ENCODE measurements at places on chromosomes 4 and X.

- no peaks in the 10 kb centered on the region for H3K27me3 ChIP-seq
- H3K27ac ChIP-seq, result no peak overlapping the region
- H3K36me3 ChIP-seq, result no peaks in the 10 kb centered on the region
- no peaks in the 10 kb centered on the region for H3K4me1 ChIP-seq
- no peak overlapping the region for H3K4me3 ChIP-seq
These were observed 1444.0 kb upstream of the PCDH7 start for GRCh38 chr4:29276150-29276549.

DNA sequence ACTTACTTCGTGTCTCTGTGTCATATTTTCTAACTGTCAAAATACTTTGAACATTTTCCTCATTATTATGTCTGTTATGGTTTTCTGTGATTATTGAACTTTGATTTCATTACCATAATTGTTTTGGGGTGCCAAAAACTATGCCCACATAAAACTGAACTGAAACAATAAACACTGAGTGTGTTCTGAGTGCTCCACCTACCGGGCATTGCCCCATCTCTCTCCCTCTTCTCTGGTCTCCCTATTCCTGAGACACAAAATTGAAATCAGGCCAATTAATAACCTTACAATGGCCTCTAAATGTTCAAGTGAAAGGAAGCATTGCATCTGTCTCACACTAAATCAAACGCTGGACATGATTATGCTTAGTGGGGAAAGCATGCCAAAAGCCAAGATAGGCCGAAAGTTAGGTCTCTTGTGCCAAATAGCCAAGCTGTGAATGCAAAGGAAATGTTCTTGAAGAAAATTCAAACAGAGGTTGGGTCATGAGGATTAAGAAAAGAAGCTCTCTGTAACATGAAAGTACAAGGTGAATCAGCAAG lies 972.3 kb downstream of the PCDH7 start:
- H3K36me3 ChIP-seq, result no peaks in the 10 kb centered on the region
- H3K4me1 ChIP-seq, result no peaks in the 10 kb centered on the region
- H3K4me3 ChIP-seq, result no peak overlapping the region
- H3K27me3 ChIP-seq, result no peaks in the 10 kb centered on the region
- DNase-seq, result no peak

DNA sequence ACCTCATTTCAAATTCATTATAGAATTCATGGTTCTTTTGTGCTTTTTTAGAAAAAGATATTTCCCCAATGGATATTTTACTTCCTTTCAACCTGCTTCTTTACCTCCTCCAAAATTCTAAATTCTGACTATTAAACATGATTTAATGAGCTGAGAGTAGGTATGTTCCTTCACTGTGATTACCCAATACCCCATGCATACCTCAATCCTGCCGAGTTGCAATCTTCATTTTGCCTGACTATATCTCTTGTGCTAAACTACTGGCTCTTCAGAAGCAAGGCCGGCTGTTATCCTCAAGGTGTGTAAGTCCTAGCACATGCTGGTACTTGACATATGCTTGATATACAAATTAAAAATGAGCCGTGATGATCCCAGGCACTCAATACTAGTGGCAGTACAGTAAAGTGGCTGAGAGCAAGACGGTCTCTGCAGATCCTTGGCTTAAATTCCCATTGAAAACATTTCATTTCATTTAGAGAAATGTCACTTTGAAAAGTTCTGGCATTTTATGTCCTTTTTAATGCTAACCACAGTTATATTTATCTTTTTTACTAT lies 320.4 kb downstream of the KCNIP4 start:
- no peak overlapping the region for H3K27ac ChIP-seq
- DNase-seq, result no peak
- H3K36me3 ChIP-seq, result no peaks in the 10 kb centered on the region

- H3K4me1 ChIP-seq, result peaks cover 28% of the 10 kb centered on the region
- H3K27ac ChIP-seq, result no peak overlapping the region
- H3K27me3 ChIP-seq, result no peaks in the 10 kb centered on the region
- no peak for DNase-seq
- peaks cover 9% of the 10 kb centered on the region for H3K36me3 ChIP-seq
- H3K4me3 ChIP-seq, result no peak overlapping the region
These were observed 24.4 kb downstream of the TNIP3 start for GRCh38 chr4:121139533-121140222.

DNA sequence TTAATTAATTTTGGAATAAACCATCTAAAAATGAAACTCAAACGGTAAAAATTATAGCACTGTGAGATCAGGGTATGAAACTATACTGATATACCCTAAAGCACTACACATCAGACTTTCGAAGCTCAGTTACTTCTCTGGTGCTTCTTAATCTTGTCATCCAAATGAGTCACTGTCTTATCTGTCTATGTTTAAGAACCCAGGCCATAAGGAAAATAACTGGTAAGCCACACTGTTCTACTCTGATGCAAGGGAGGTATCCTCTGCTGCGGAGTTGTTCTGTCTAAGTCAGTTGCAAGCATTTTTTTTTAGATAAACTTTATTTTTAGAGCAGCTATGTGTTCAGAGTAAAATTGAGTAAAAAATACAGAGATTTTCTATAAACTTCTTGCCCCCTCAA lies 830.8 kb upstream of the POU3F4 start:
- no peaks in the 10 kb centered on the region for H3K4me1 ChIP-seq
- no peaks in the 10 kb centered on the region for H3K36me3 ChIP-seq
- no peak for DNase-seq
- H3K4me3 ChIP-seq, result no peak overlapping the region
- no peak overlapping the region for H3K27ac ChIP-seq

GRCh38 chr4:5906191-5906590 lies 13.3 kb upstream of the CRMP1 start:
- no peak overlapping the region for H3K27ac ChIP-seq
- H3K27me3 ChIP-seq, result peaks cover 24% of the 10 kb centered on the region
- H3K36me3 ChIP-seq, result no peaks in the 10 kb centered on the region
- no peak for DNase-seq
- no peak overlapping the region for H3K4me3 ChIP-seq
- no peaks in the 10 kb centered on the region for H3K4me1 ChIP-seq

DNA sequence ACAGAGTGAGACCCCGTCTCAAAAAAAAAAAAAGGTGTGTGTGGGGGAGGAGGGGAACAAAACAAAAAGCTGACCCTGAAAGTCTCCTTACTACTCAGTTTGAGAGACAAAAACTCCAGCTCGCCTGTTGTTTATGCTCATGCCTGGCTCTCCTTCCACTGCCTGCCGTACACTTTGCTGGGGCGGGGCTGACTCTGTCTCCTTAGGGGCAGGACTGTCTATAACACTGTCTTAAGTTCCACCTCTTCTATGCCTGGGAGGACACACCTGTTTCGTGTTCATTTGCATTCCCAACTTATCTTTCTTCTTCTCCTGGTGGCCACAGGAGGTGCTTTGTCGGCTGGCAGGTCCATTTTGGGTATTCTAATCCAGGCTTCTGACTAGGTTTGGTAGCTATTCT lies 81.4 kb downstream of the MTNR1A start:
- H3K36me3 ChIP-seq, result no peaks in the 10 kb centered on the region
- H3K27me3 ChIP-seq, result no peaks in the 10 kb centered on the region
- no peaks in the 10 kb centered on the region for H3K4me1 ChIP-seq
- no peak overlapping the region for H3K4me3 ChIP-seq
- DNase-seq, result no peak

DNA sequence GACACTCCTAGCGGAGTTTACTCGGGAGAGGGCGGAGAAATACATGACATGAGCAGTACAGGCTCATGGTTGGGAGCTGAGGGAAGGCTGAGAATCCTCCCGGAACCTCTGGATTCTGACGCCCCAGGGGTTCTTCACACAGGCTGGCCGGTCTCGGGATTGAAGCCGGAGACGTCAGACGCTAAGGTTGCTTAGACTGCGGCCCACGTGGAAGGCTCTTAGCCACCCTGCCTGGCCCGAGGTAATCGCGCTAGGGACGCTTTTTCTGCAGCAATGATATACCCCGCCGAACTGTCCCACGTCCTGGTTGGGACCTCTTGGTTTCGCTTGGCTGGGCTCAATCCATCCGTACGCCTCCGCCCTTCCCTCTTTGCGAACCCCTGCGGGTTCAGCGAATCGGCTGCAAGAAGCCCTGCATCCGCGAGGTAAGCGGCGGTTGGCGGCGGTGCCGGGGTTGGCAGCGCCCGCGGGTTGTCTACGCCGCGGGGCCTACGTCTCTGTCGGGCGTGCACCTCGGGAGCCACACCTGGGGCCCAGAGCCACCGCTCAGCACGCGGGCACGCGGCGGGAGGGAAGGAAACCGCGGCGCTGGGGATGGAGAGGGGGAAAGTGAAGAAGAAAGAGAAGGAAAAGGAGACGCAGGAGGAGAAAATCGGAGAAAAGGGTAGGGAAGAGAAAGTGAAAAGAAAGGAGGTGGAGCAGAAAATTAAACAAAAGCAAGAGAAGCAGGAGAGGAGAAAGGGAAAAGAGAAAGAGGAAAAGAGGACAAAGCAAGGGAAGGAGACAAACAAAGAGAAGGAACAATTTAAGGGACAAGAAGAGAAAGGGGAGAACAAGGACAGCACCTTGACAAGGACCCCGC lies at the start of gene ARL9:
ARL9 (plus strand) TSS at position 523 of the 862 bp plus-strand sequence; CDS start at position 595, 72 bp downstream.
- H3K36me3 ChIP-seq, result peaks cover 19% of the 10 kb centered on the region
- peaks cover 9% of the 10 kb centered on the region for H3K27me3 ChIP-seq
- H3K4me3 ChIP-seq, result peak within 1 kb of the TSS; percentile 79
- DNase-seq, result peak; percentile 68
- H3K4me1 ChIP-seq, result peaks cover 22% of the 10 kb centered on the region

DNA sequence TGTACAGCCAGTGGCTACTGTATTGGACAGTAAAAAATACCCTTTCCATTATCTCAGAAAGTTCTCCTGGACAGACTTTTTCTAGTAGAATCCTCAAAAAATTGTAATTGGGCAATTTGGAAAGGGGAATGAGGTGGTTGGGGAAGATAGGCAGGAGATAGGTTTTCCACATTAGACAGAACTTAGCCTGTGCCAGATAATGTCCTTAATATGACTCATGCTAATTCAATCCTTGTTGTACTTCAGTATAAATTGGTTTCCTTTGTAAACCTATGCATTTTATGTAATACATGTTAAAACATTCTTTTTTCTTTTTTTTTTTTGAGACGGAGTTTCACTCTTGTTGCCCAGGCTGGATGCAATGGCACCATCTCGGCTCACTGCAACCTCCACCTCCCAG lies 8.9 kb downstream of the EIF4E start:
- H3K27me3 ChIP-seq, result no peaks in the 10 kb centered on the region
- peaks cover 40% of the 10 kb centered on the region for H3K36me3 ChIP-seq
- no peak overlapping the region for H3K27ac ChIP-seq
- no peak overlapping the region for H3K4me3 ChIP-seq
- no peak for DNase-seq

DNA sequence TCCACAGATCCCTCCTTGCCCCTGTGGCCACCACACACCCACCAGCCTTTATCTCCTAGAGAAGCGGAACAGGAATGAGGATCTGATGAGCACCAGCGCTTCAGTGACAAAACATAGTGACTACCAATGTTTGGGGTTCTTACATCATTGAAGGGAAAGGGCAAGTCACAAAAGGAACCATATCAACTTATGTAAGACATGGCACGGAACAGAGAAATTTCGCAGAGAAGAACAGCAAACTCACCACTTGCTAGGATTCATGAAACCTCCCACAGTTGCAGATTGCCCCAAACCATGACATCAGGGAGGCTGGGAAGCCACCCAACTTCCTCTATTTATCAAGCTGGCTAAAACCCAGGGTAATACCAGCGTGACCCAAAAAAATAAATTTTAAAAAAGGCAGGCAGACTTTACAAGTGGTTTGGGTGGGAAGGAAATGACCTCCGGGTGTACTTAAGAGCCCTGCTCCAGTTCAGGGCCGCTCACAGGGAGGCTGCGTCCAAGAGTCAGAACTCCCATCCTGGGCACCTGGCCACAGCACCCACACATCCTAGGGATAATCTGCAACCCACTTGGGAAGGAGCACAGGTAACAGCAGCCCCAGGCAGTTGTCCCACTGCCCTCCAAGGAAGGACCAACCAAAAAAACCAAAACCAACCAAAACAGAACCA lies 36.0 kb downstream of the ADGRG2 start:
- no peaks in the 10 kb centered on the region for H3K4me1 ChIP-seq
- no peak for DNase-seq
- H3K36me3 ChIP-seq, result no peaks in the 10 kb centered on the region
- no peak overlapping the region for H3K4me3 ChIP-seq
- H3K27me3 ChIP-seq, result no peaks in the 10 kb centered on the region
- no peak overlapping the region for H3K27ac ChIP-seq

DNA sequence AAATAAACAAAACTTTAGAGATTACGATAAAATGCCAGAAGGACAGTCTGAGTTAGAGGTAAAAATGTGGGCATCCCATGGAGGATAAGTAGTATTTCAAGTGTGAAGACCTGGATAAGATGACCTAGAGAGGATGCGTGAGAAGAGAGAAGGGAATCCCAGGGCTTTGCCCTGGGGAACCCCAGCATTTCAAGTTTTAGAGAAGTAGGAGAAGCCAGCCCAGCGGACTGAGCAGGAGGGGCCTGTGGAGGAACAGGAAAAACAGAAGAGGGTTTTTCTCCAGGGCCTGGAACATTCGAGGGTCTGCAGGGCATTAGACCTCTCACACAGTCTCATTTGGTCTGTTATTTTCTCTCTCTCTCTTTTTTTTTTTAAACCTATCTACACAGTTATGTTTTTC lies 2.9 kb upstream of the CFP start:
- no peaks in the 10 kb centered on the region for H3K27me3 ChIP-seq
- H3K36me3 ChIP-seq, result peaks cover 16% of the 10 kb centered on the region
- no peak overlapping the region for H3K4me3 ChIP-seq
- no peak for DNase-seq
- no peak overlapping the region for H3K27ac ChIP-seq
- H3K4me1 ChIP-seq, result peaks cover 26% of the 10 kb centered on the region

- peak overlapping the region; percentile 6 for H3K27ac ChIP-seq
- no peak overlapping the region for H3K4me3 ChIP-seq
- no peaks in the 10 kb centered on the region for H3K36me3 ChIP-seq
- H3K27me3 ChIP-seq, result no peaks in the 10 kb centered on the region
- H3K4me1 ChIP-seq, result peaks cover 36% of the 10 kb centered on the region
- DNase-seq, result no peak
These were observed 3.5 kb upstream of the SH3BP2 start for GRCh38 chr4:2789351-2789750.

GRCh38 chr4:38275331-38276100 lies 315.3 kb downstream of the PTTG2 start:
- H3K4me1 ChIP-seq, result no peaks in the 10 kb centered on the region
- H3K36me3 ChIP-seq, result no peaks in the 10 kb centered on the region
- DNase-seq, result no peak
- H3K4me3 ChIP-seq, result no peak overlapping the region

DNA sequence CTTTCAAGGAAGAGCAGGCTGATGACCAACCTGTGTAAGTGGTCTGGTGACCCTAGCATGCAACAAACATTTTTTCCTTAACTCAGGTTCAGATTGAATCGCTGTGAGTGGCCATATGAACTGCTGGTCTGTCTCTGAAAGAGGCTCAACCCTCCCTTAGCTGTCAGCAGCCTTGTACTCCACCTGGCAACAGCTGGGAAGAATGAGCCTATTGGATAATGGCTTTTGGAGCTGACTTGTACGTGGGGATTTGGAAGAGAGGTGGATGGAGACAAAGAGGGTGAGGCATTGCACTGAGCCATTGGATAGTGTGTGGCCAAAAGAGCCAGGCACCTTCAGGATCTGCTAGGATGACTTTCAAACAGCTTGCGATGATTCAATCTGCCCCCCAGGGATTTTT lies 35.7 kb upstream of the BMP15 start:
- H3K4me3 ChIP-seq, result no peak overlapping the region
- H3K4me1 ChIP-seq, result no peaks in the 10 kb centered on the region
- DNase-seq, result no peak
- no peaks in the 10 kb centered on the region for H3K27me3 ChIP-seq

Data from activated CD4-positive, alpha-beta memory T cell treated with anti-CD3 and anti-CD28 coated beads, Interleukin-2, amount 10 ng/mL, durations not matched to agents 7 days and 5 days (primary cell).